ENCODE measurements at places on chromosomes 11 and 22.

DNA sequence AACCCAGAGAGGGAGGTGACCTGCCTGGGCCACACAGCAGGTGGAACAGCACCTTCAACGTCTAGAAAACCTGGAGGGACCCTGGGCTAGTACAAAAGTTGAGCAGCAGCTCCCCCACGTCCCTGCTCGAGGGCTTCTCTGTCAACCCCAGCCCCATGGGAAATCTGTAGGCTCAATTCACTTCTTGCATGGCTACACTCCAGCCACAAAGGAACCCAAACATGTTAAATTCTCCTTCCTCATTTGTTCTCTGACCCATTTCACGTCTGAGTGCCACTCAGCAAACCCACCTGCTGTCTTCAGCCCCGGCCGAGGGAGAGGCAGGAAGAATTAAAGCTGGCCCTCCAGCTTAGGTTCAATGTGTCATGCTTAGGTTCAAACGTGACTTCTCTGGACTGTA lies 418.5 kb downstream of the MIAT start:
- DNase-seq: peak; percentile 14

GRCh38 chr11:66858939-66859685 lies 2.2 kb downstream of the LRFN4 start:
- no peak for DNase-seq

DNA sequence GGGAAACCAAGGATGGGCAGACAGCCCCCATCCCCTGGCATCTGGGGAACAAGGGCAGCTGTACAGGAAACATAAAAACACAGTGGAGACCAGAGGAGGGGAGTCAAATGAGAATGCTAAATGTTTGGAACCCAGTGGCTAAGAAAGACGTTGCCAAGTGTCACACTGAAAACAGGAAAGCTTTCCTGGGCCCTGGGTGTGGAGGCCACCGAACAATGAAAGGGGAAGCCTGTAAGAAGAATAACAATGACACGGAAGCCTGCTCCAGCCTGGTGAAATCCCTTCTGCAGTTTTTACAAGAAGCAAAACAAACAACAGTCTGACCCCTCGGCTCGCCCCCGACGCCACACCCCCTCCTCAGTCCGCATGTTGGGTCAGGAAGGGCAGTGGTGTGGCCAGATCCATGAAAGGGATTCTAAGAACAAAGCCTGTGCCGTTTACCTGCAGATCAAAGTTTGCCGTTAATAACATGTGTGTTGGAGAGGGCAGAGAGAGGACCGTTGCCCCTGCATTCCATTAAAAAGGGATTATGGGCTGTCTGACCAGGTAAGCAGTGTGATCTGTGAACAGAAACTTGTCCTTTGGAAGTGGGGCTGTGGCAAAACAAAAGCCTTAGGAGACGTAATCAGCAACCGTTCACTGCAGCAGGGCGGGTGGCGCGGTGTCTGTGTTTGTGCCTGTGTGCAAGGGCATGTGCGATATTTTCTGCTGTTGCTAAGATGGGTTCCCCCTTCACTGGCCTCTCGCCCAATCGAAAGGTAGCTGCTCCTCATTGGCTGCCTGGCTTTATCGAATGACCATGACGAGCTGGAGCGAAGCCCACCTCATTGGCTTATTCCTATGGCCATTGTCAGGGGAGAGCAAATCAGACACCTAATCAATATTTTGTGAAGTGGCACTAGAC lies 113.7 kb upstream of the BLID start:
- no peak for DNase-seq

GRCh38 chr22:23678133-23678532 lies 12.7 kb upstream of the RGL4 start:
- DNase-seq: no peak

- DNase-seq: no peak
Measured at GRCh38 chr11:132106096-132106982, 735.9 kb downstream of the NTM start.

DNA sequence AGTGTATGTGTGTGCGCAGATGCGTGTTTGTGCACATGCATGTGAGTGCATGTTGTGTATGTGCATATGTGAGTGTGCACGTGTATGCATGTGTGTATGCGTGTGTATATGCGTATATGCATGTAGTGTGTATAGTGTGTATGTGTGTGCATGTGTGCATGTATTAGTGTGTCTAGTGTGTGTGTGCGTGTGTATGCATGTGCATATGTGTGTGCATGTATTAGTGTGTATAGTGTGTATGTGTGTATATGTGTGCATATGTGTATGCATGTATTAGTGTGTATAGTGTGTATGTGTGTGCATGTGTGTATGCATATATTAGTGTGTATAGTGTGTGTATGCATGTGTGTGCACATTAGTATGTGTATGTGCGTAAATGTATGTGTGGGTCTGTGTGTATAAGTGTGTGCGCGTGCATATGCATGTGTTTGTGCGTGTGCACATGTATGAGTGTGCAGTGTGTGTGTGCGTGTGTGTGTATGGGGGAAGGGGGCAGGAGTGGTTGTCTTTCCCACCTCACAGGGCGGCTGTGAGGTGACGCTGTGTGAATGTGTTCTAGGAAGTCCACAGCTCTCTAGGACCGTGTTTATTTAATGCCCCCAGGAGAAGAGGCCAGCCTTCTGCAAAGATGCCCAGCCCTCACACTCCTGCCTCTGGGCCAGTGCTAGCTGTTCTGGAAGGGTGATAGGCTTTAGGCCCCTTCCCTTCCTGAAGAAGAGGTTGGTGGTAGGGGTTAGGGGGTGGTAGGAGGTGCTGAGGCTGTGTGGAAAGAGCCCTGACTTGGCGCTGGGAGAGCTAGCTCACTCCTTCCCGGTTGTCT lies 114.6 kb downstream of the CEP164 start:
- no peak for DNase-seq

DNA sequence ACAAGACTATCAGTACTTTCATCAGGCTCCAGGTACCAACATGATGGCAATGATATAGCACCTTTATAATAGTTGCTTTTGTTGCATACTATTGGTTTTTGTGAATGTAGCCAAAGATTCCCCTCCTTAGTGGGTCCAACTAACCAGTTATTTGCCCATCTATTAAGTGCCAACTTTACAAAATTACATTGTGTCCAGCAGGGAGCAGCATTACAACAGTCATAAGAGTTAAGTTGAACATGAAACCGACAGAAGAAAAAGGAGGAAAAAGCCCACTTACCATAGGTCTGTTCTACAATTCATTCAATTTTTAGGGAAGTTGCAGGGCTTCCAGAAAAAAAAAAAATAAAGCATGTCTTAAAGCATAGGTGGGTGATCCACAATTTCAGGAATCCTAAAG lies 21.6 kb downstream of the IMMP1L start:
- DNase-seq: peak; percentile 7

GRCh38 chr11:75406338-75406777 lies 7.0 kb downstream of the RPS3 start:
- no peak for DNase-seq

- DNase-seq: no peak
Measured at GRCh38 chr11:64238999-64239398, 1.9 kb upstream of the FKBP2 start.

DNA sequence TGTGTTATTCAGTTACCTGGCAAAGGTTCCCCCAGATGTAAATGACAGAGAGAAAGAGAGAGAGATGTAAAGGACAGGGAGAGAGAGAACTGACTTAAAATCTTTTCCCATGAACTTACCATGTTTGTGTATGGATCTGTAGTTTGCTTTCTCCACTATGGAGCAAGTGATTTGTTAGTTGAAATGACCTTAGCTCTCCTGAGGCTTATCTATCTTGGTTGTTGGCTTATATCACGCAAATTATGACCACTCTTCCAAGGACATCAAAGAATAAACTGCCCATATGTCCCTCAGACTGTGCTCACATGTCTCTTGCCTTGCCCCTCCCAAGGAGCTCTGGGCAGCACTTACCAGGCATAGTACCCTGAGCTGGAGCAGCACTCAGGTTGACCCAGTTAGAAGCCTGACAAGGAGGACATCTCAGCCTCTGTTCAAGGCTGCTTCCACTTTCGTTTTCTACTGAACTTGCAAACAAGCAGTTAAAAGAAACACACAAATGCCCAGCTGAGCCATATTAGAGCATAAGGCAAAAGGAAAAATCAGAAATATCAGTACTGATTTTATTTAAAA lies 95.3 kb upstream of the RCN1 start:
- DNase-seq: no peak

GRCh38 chr11:35144136-35144741 lies 5.3 kb downstream of the CD44 start:
- peak; percentile 68 for DNase-seq

DNA sequence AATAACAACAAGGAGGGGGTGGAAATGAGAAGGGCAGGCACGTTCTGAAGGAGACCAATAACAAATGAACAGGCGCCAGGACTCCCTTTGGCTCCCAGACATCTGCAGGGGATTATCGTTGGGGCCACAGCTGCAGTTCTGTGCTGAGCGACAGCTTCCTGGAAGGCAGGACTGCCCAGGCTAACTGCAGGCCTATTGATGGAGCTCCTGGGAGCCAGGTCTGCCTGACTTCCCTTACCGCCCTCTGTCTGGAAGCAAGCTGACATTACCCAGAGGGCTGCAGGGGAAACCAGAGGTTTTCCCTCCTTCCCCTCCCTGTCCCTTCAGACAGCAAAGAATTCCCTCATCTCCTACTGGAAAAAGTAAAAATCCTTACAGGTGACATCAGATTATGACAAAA lies 5.0 kb downstream of the DRD2 start:
- no peak for DNase-seq

DNA sequence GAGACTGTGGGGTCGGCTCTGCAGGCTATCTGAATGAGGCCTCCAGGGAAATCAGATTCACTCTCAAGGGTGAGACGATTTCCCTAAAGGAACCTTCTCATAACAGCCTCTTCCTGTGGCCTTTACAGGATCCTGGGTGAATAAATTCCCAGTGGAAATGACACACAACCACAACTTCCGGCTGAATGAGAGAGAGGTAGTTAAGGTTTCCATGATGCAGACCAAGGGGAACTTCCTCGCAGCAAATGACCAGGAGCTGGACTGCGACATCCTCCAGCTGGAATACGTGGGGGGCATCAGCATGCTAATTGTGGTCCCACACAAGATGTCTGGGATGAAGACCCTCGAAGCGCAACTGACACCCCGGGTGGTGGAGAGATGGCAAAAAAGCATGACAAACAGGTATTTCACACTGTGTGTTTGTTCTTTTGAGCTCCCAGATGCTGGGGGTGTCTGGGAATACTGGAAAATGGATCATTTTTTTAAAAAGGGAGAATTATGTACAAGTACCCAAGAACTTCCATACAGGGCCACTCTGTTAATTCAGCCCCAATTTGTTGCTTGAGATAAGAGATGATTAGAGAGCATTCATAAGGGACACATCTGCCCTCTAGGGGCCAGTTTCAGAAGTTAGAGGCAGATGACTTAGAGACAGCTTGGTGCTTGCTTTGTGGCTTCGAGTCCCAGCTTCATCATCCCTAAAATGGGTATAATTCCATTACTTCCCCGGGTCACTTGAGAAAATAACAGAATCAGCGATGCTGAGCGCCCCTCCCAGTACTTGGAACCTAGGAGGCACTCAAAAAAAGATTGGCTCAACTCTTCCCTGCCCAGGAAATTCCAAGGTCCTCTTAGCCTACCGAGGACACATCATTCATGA lies 10.2 kb downstream of the SERPIND1 start:
- peak; percentile 69 for DNase-seq

GRCh38 chr11:34907934-34908593 lies 8.1 kb downstream of the APIP start:
- DNase-seq: no peak

GRCh38 chr22:44665115-44665514 lies 36.9 kb upstream of the PRR5 start:
- DNase-seq: no peak

DNA sequence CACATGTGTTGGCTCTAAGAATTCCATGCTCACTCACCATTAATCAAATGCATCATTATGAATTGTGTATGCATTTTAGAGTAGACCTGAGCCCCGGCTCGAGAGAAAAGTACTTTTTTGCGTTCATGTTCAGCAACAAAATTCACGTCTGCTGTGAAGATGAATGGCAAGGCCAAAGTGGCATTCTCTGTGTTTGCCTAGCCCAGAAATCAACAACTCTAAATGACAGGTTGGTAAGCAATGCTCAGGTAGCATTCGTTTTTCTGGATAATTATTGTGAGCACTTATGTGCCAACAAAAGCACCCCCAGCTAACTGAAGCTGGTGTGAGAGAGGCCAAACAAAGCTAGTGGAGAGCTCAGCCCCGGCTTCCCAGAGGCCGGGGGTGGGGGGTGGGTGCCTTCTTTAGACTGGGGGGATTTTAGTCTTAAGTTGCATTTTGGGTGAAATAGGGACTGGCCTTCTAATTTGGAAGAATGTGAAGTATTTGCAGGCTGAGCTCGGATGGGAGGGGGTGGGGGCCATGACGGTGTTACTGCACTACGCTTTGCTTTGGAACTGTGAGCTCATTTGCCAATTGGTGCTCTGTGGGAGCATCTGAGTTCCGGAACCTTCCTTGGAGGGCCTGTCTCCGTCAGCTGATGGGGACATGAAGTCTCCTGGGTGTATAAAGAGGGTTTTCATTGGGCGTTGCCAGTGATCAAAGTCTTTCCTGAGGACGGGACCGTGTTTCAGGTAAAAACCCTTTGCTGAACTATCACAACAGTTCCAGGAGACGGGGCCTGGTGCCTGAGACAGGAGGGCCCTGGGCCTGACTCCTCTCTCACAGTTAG lies 29.0 kb upstream of the ALX4 start:
- DNase-seq: no peak

DNA sequence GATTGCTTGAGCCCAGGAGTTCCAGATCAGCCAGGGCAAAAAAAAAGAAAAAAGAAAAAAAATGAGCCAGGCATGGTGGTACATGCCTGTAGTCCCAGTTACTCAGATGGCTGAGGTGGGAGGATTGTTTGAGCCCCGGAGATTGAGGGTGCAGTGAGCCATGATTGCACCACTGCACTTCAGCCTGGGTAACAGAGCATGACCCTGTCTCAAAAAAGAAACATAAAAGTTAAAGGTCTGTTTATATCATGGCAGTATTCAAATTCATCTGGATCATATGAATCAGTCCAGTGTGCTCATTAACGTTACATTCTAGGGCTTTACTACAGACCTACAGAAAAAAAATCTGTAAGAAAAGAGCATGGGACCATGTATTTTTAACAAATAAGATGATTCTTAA lies 13.9 kb downstream of the HSD17B12 start:
- peak; percentile 25 for DNase-seq

DNA sequence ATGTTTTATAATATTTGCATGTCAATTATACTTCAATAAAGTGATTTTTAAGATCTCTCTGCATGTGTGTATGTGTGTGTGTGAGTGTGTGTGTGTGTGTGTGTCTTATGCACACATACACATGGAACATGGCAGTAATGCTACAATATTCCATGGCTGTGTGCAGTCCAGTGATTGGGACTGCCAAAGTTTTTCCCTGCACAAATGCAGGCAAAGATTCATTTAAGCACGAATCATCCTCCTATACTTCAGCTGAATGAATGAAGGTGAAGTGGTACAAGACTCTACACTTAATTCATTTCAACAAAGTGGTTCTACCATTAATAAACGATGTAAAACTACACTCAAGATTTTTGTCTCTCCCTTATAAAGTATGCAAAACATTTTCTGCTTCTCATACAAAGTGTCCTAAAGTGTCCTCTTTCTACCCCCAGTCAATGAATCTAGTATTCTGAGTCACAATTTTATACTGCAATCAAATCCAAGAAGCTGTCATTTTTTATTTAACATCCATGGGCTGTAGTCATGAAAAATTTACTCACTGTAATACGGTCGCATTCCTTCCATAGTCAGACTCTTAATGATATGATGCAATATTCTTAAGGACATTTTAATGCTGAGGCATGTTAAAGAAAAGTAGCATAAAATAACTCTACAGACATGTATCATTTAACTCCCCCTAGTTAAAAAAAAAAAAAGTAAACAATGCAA lies 132.4 kb downstream of the TTC28 start:
- no peak for DNase-seq
